ENCODE measurements at places on chromosomes 7 and 10. TPM values are rescaled to one million over a fixed set of nuclear protein-coding genes. Genes with fewer than 3 reads are reported as not detected.
A peak's percentile ranks its signal among the peaks of the same experiment; 100 is the strongest.

SEMA3D gene
- not detected for total RNA-seq

TRIP6 gene
- total RNA-seq = 132 TPM

GRCh38 chr7:43130347-43130746 lies 17.9 kb downstream of the HECW1 start:
- no peak for DNase-seq

DNA sequence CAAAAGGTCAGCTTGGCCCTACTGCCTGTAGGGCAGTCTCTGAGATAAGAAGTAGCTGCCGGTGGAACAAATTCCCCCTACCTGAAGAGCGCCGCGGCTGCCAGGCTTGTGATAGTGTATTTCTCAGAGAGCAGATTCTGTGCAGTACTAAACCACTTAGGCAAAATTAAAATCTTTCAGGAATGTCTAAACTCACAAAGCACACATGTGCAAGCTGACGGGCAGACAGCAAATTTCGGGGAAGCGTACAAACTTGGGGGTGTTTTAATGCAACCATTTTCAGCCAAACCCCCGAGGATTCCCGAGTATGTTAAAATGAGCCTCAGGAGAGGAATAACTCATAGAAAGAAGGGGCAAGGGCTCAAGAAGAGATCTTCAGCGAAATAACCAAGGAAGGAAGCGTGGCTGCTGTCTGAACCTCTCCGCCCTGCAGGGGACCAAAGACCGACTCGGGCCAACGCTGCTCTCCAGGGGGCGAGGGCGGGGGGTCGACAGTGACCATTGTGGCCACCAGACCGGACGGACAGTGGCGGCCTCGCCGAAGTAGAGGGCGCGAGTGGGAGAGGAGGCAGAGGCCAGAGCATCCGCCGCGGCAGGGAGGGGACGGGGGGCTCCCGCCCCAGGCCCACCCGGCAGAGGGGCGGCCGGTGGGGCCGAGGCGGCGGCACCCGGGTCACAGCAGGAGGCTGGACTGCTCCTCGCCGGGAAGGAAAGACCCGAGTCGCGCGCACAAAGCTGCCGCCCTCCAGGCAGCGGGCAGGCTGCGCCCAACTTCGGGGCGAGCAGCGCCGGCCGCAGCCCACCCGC lies 819 bp downstream of the HYCC1 start:
- DNase-seq = peak; percentile 45

GRCh38 chr10:100338434-100339036 lies 8.5 kb upstream of the SCD start:
- peak; percentile 70 for DNase-seq

DNA sequence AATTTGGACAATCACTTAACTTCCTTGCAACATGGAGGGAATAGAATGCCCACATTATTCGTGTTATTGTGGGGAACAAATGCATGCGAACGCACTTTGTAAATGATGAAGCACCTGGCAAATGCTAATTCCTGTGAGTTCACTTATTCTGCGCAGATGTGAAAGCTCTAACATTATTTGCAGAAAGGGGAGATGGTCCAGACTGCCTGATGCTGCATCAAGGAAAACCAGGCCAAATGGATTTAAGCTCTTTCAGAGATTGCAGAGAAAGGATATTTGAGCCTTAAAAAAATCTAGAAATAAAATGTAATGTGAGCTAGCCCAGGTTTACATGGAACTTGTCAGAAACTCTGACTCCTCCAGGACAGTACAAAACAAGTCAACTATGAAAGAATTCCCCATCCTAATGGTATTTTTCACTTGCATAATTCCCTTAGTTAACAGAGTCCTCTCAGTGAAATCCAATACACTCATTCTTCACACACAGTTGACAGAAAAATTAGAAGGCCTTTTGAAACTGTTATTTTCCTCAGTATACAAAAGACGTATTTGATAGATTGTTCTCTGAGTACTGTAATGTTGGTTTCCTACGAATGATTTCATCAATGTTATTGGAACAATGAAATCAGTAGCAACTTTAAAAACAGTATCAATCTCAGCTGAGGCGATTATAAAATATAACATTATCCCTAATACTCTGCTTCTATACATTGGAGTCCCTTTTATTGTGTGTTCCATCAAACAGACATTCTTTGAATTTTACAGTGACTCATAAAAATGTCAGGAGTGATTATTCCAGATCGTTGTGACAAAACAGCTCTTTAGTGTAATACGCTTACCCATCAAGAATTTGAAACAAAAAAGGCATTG lies 136.3 kb upstream of the ANK3 start:
- no peak for DNase-seq

DNA sequence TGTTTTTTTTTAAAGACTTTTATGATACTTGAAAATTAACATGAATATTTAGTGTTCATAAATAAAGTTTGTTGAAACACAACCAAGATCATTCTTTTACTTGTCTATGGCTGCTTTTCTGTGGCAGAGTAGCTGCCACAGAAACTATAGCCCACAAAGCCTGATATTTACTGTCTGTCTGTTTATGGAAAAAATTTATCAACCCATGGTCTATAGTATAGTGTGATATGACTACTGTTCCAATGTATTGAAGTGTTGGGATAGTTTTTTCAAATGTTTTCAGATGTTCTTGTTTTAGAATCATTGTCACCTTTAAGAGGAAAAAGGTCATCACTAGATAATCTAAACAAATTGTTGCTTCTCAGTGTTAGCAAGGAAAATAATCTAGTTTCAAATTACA lies 10.8 kb downstream of the TFAM start:
- no peak for DNase-seq

- no peak for DNase-seq
Measured at GRCh38 chr7:85600395-85600794, 413.5 kb upstream of the SEMA3D start.
